Fibroblast of lung (primary cell): ENCODE measurements at places on chromosomes 3 and 15. TPM values are rescaled to one million over a fixed set of nuclear protein-coding genes. Genes with fewer than 3 reads are reported as not detected.

Gene AZI2
- total RNA-seq = 182 and 183 TPM in 2 replicates

- peak; percentile 35 for DNase-seq
Measured at GRCh38 chr3:32366638-32367397, 24.8 kb upstream of the CMTM7 start.

Gene SOX2
- total RNA-seq = not detected in 2 replicates

- no peak for DNase-seq
Measured at GRCh38 chr3:42569593-42570142, 12.1 kb downstream of the SEC22C start.

Gene KBTBD13
- not detected in 2 replicates for total RNA-seq

DNA sequence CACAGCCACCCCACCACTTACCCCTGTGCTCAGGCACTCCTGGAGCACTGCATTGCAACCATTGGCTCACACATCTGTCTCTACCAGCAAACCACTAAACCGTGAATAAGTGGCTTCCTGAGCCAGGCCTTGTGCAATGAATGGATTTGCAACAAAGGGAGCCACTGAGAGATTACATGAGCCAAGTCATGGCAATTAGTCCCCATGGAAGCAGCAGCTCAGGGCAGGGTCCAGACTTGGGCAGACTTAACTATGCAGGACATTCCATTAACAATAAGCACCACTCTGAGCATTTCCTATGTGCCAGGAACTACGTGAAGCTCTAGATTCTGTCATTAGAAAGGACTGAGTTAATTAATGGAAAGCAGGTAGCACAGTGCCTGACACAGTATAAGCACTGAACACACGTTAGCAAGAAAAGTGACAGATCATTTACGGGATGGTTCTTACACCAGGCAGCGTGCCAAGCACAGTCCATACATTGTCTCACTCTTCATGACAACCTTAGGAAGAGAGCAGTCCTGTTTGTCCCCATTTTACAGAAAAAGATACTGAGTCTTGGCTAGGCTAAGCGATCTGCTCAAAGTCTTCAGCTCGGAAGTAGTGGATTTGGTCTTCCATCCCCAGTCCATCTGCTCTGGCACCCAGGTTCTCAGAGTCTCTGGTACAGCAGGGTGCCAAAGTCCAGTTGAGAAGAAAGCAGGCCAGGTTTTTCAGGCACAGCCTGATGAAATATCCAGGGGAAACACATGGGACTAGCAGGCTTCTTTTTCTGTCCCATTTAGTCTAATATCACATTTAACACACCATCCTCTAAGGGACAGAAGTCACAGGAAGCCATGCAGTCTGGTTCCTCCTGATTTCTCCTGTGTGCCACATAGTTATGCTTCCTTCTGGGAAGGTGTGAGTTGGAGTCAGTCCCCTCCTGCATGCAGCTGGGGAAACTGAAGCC, 44.1 kb downstream of the LIPC start:
- peak; percentile 88 for DNase-seq

Gene CNTN6
- not detected in 2 replicates for total RNA-seq

DNA sequence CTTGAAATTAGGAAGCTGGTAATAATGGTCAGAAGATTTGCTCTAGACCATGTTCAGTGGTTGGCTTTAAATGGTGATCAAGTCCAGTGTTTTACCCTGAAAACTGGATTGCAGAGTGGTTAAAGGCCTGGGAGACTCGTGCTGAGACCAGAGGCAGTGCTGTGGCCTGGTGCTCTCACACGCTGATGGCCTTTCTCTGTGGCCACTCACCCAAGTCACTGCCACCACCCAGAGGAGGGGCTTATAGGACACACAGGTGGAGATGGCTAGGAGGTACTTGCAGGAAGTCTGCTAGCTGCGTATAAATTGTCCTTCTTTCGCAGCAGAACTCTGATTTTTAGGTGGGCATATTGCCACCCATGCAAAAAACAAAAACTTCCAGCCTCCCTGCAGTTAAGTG, 6.2 kb upstream of the EHD4 start:
- no peak for DNase-seq

Gene PEX11A
- 11.7 and 15.9 TPM in 2 replicates for total RNA-seq

Gene IL17RC
- total RNA-seq = 17.5 and 21.3 TPM in 2 replicates

DNA sequence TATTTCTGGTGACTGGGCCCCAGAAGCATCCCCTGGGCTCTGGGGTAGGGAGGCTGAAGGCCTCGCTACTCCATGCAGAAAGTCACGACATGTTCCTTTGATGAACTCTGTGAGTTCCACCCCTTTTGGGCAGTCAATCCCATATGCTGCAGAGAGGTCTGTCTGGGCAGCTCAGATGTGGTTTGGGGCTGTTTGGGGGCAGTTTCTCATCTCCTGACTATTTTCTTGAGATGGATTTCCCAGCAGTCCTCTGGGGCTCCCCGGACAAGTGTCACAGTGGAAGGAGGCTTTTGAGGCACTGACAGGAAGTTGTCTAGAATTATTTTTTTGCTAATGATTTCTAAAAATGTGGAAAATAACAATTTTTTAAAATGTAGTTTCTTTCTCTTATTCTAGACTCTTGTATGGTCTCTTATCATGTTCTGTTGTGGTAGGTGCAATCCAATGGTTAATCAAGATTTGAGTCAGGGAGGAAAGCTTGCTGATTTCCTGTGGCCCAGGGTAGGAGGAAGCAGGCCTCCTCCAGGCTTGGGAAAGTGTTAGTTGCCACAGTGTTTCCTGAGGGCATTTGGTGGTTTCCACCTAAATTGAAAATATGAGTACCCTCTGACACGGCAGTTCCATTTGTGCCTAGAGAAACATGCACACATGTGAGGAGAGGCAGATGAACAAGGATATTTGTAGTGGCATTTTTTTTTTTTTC, 19.9 kb upstream of the TATDN2 start:
- DNase-seq = no peak

Gene PAQR9
- not detected in 2 replicates for total RNA-seq

GRCh38 chr3:193046371-193046770, 128.7 kb upstream of the MB21D2 start:
- no peak for DNase-seq

GRCh38 chr3:162932503-162932902, 1435.9 kb downstream of the OTOL1 start:
- DNase-seq = no peak
